Skeletal muscle cell (primary cell): ENCODE measurements at places on chromosomes 7 and 10.
A peak's percentile ranks its signal among the peaks of the same experiment; 100 is the strongest.

DNA sequence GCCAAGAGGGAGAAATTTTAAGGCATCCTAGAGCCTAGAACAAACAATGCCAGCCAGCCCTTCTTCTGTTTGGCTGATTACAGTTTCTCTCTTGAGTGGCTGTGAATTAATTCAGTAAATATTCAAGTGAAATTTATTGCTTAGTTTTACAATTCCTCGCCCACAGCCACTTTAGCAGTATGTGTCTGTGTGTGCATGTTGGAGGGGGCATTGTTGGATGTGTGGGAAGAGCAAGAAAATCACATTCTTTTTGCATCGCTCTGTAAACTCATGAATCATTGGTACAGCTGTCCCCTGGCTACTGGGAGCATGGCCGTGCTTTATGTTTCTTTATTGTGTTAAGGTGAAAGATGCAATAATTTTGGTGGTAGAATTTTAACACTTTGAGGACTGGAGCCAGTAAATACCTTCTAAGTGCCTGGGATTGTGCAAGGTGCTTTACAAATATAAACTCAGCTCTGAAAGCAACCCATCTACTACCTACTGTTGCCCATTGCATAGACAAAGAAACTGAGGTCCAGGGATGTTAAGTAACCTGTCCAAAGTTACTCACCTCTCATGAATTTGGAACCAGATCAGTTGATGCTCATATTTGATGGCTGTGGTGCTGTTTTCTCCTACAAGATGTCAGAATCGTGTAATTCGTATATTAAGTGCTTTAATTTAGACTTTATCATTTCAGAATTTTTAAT is 89.9 kb upstream of the BTBD16 start:
- DNase-seq = peak; percentile 56

- DNase-seq = no peak
Measured at GRCh38 chr7:134766779-134767519, 12.5 kb upstream of the CALD1 start.

GRCh38 chr7:27808626-27809025 is 68.7 kb downstream of the TAX1BP1 start:
- peak; percentile 34 for DNase-seq

GRCh38 chr7:140316165-140316661 is 82.1 kb downstream of the SLC37A3 start:
- DNase-seq = peak; percentile 30

- DNase-seq = peak; percentile 15
Measured at GRCh38 chr7:1842321-1843221, 172.5 kb downstream of the ELFN1 start.

DNA sequence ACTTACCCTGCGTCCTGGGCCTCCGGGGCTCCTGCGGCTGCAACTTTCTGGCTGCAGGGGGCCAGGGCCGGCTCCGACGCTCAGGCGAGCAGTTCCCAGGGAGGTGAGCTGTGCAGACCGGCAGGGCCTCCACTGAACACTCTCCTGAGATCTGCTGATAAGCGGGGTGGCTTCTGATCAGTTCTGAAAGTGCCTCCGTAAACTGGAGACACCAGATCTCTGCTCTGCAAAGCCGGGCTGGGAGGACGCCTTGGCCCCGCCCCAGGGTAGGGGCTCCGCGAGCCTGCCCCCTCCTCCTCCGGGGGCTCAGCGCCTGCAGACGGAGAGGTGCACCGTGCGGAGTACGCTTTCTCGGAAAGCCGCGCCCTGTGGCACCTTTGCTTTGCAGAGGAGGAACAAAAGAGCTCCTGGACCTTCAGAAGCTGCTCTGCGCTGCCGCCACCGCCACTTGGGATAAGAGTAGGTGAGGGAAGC is 141.3 kb upstream of the VKORC1L1 start:
- no peak for DNase-seq

DNA sequence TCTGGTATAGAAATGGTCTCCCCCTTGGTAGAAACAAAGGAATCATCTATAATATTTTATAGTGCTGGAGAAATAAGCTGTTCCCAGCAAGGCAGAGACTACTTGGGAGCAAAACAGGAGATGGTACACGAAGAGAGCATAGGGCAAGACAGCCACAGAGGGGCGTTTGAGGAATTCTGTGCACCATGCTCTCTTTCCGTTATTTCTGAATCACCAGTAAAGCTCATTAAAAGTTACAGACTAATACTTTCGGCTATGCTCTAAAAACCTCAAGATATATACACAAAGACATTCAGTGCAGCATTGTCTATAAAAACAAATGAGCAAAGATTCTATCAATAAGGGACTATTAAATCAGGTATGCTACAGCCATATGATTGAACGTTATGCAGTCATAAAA is 68.5 kb upstream of the FHIP2A start:
- DNase-seq = no peak

GRCh38 chr10:7251696-7252465 is 159.0 kb downstream of the SFMBT2 start:
- no peak for DNase-seq

DNA sequence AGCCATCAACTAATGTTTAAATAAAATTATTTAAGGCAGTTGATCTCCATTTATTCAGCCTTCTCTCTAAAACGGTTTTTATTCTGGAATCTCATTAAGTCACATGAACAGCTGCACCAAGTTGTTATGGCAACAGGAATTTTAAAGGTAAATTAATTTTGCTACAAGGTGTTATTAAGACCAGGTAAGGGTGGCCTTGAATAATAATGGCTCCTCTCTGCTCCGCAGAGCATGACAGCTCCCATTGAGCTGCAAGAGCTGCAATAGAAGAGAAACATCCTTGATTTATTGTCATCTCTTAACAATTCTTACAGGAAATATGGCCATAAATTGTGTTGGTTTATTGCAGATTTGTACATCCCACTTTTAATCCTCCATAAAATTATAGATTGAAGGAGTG is 165.8 kb downstream of the KLF6 start:
- no peak for DNase-seq

DNA sequence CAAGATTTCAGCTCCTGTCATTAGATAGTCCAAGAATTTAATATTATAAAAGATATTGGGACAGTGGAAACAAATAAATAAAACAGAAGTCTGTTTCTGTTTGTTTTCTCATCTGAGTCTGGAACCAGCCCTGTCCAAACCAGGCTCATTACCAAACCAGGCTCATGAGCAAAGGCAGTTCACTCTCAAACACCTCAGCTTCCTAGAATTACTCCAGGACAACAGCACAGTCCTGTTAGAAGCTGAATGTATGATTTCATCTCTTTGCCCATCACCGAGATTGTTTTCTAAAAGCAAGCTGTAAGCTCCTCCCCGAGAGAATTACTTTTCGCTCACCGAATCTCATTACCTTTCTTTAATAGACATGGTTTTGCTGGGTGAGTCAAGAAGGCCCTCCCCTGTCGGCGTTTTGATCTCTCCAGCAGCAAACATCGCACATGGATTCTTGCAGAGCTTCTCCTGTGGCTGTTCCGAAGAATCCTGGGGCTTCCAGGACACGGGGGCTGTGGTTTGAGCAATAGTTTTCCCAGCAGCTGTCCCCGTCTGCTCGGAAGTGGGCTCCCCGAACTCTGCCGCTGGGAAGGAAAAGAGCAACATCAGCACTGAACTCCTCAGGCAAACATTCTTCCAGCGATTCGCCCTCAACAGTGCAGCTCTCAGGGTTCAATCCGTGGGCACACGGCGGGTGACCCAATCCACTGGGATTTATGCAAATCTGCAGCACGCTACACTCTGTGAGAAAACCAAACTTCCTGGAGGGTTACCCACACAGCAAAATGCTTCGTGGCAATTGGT is 112.5 kb downstream of the SVIL start:
- DNase-seq = no peak
